Left lobe of liver (tissue), 2 donors: ENCODE measurements at places on chromosomes 1 and 21. TPM values are rescaled to one million over a fixed set of nuclear protein-coding genes. Genes with fewer than 3 reads are reported as not detected.

- no peak for DNase-seq
Observed at GRCh38 chr1:51463561-51463960, 55.5 kb downstream of the EPS15 start.

The KRTAP11-1 gene
- total RNA-seq, result not detected

DNA sequence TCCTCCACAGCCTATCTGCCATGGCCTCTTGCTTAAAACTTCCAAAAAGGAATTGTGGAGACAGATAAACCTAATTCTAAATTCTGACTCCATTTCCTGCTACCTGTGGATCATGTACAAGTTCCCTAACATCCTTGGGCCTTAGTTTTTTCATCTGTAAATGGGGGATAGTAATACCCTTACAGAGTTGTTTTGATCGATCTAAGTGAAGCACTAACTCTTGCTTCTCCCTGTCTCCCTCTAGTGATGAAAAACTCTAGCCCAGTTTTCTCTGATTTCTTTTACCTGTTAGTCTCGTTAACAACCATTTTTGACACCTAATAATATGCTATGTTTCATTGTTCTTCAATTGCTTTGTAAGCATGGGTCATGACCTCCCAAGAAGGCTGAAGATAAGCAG lies 65.9 kb downstream of the TM2D1 start:
- no peak for DNase-seq

The TFF2 gene
- total RNA-seq, result 0.25 TPM

The FAM72B gene
- total RNA-seq, result 0.13 TPM

The TARS2 gene
- total RNA-seq, result 22.7 TPM

The CCDC17 gene
- 2.7 TPM for total RNA-seq

- DNase-seq, result no peak
Observed at GRCh38 chr1:25435397-25436108, 4.9 kb downstream of the MACO1 start.

GRCh38 chr1:147390185-147390542 lies 147.7 kb downstream of the CHD1L start:
- DNase-seq, result no peak

DNA sequence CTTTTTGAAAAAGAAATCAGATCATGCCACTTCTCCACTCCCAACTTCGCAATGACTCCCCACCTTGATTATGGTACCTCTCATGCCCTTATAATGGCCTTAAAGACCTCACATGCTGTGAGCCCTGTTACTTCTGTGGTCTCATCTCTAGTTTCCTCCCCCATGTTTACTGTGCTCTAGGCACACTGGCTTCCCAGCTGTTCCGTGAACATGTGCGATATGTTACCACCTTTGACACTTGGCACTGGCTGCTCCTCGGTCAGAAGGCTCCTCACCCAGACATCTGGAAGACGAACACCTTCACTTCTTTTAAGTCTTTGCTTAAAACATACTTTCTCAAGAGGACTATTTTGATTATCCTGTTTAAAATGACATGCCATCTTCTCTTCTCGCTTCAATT lies 14.3 kb upstream of the NTMT2 start:
- DNase-seq, result no peak

DNA sequence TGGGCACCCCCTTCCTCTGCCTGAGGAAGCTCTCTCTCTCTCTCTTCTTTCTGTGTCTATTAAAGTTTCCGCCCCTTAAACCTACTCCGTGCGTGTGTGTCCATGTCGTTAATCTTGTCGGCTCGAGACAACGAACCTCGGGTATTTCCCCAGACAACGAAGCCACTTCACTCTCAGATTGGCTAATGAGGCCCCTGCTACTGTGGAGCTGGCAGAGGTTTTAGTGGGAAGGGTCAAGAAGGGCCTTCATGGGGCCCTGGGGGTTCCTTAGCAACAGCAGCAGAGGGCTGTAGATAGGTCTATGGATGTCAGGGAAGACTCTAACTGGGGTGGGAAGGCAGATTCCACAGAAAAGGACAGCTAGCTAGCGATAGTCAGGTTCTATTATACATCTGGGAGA lies 239.8 kb upstream of the RAB4A start:
- DNase-seq, result no peak

- DNase-seq, result no peak
Observed at GRCh38 chr1:9825093-9826074, 1.6 kb upstream of the CLSTN1 start.

- DNase-seq, result no peak
Observed at GRCh38 chr1:21520899-21521716, 11.9 kb downstream of the ALPL start.

DNA sequence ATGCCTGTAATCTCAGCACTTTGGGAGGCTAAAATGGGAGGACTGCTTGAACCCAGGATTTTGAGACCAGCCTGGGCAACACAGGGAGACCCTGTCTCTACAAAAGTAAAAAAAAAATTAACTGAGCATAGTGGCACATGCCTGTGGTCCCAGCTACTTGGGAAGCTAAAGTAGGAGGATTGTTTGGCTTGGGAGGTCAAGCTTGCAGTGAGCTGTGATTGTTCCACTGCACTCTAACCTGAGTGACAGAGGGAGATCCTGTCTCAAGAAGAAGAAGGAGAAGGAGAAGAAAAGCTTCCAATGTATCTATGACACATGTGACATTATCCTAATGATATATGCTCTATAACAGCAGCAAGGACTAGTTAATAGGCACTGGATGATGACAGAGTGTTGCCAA lies 20.1 kb upstream of the ARHGAP29 start:
- no peak for DNase-seq

The CFAP107 gene
- not detected for total RNA-seq

DNA sequence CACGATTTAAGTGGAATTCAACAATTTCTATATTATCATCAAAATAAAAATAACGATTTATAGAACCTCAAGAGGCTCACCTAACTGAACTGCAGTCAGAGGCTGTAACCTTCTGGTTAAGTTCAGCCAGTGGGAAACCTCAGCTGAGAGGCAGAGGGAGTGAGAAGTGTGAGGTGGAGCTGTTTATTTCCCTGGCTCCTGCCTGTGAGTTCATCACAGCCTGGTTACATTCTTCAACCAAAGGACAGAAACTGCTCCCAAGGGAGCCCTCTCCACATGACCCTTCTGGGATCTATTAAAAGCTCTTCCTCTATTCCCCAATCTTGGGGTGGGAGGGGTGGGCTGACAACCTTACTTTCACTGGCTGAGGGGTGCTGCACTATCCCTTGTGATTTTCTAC lies 22.2 kb downstream of the DYNLT5 start:
- no peak for DNase-seq

- DNase-seq, result no peak
Observed at GRCh38 chr1:228356897-228357680, 49.5 kb downstream of the TRIM11 start.

GRCh38 chr1:229285440-229285839 lies 14.5 kb downstream of the RAB4A start:
- DNase-seq, result no peak

- no peak for DNase-seq
Observed at GRCh38 chr1:181192316-181192715, 103.8 kb downstream of the IER5 start.

The LEMD1 gene
- not detected for total RNA-seq
